ENCODE measurements at places on chromosomes 4 and X. TPM values are rescaled to one million over a fixed set of nuclear protein-coding genes. Genes with fewer than 3 reads are reported as not detected.

DNA sequence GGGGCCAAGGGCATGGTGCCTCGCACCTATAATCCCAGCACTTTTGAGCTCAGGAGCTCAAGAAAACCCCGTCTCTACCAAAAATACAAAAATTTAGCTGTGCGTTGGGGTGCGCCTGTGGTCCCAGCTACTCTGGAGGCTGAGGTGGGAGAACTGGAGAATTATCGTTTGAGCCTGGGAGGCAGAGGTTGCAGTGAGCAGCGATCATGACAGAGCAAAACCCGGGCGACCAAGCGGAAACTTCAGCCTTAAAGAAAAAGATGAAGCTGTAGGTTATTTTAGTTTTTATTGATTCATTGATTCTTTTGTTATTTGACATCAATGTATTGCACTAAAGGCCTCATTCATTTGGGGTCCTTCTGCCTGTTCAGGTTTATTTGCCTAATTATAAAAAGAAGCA is 5.4 kb downstream of the TMPRSS11F start:
- DNase-seq, result no peak

GRCh38 chrX:7225338-7225737 is 77.4 kb upstream of the PUDP start:
- DNase-seq, result no peak

- no peak for DNase-seq
These were observed 118.7 kb downstream of the ZIC3 start for GRCh38 chrX:137684591-137684990.

DNA sequence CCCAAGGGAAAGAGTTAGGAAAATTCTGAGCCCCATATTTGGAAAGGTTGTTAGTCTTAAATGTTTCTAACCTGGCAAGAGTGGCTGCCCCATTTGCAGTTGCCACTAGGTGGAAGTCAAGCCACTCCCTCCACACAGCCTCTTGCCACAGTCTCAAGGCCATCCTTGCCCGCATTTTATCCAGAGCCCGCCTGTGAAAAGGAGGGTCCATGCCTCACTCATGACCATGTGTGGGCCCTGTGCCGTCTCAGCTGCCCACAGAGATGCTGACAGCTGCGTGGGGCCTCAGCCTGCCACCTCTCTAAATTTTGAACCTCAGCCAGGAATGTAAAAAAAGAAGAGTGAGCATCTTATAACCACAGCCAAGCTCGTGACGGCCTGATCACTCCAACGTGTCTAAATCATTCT is 201.5 kb upstream of the FAM241A start:
- no peak for DNase-seq

- no peak for DNase-seq
These were observed 348.2 kb downstream of the FBXW7 start for GRCh38 chr4:152187693-152188092.

NAA11 gene
- not detected for total RNA-seq

DNA sequence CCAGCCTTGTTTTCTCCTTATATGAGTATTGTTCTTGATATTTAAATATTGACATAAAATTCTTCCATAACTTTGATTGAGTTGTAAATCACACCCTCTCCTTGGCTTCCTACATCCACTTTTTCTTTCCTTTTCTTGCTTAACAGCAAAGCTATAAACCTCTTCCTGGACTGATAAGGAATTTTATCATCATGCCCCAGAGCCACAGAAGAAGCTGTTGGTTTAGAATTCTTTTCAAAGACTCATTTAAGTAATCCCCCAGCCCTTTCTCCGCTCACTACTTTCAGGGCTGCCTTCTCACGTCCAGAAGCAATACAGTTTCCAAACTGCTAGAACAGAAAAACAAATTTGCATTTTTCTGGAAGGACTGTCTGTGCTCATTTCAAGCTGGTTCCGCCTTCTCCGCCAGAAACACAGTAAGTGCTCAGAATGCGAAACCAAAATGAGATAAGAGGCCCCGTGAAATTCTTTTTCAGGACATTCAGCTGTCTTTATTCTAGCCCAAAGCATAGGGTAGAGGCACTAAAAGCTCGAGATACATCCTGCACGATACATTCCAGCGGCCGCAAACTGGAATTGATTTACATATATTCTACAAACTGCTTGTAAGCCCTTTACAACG is 849 bp downstream of the MID1 start:
- no peak for DNase-seq

GRCh38 chr4:108834166-108834834 is 71.4 kb upstream of the ETNPPL start:
- DNase-seq, result no peak

DNA sequence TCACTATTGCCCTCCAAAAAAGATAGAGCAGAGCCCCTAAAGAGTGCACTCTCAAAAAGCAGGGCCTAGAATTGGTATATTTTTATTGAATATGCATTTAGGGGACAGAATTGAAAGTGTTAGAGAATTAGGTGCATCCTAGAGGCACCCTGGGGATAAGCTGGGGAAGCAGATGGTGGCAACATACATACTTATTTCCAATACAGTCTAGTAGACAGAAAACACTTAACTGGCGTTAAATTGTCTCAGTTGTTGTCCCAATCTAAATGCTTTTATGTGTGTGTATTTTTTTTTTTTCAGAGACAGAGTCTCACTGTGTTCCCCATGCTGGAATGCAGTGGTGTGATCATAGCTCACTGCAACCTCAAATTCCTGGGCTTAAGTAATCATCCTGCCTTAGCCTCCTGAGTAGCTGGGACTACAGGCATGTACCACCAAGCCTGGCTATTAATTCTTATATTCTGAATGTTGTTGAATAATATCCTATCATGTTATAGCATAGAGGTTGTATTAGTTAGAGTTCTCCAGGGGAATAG is 481.8 kb downstream of the GRXCR1 start:
- no peak for DNase-seq

VAMP7 gene
- total RNA-seq, result 32.5 TPM

- DNase-seq, result no peak
These were observed 144.9 kb downstream of the STIM2 start for GRCh38 chr4:27005501-27005900.

DNA sequence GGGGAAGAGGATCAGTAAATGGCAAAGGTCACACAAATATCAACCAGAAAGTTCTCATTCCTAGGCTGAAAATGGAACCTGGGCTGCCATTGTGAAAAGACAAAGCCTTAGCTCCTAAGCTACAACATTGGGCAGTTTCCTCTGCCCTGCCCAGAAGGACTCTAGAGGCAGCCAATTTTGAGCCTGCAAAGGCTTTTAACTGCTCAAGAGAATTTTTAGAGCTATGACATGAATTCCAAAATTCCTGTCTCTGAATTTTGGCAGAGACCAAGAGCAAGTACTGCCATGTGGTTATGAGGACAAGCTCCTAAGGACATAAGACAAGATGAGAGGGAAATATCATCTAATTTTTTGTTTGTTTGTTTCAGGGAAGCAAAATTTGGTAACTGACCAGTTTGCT is 29.6 kb upstream of the IGFBP7 start:
- no peak for DNase-seq

DNA sequence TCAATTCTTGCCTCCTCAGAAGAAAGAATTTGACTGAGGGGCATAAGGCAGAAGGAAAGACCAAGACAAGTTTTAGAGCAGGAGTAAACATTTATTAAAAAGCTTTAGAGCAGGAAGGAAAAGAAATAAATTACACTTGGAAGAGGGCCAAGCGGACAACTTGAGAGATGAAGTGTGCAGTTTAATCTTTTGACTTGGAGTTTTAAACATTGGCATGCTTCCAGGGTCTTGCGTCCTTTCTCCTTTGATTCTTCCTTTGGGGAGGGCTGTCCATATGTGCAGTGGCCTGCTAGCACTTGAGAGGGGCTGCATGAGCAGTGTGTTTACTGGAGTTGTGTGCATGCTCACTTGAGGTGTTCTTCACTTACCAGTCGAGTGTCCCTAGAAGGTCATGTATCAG is 275.8 kb upstream of the IL1RAPL1 start:
- no peak for DNase-seq

CDS1 gene
- total RNA-seq, result 0.17 TPM

FRG1 gene
- total RNA-seq, result 69.4 TPM

DNA sequence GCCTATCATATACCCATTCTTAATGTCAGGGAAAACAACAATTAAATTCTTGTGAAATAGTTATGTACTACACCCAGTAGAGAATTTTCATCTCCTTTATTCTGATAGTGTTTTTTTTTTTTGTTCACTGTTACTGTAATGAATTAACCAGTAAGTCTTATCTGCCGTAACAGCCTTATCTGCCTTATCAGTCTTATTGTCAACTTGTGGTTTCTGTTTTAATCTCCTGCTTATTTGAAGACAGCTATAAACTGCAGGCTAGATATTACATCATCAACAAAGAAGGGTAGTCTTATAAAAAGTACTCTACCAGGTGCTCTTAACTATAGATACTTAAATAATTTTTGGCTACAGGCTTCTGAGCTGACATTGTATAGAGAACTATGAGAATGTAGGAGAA is 79.5 kb downstream of the MAGEB5 start:
- DNase-seq, result no peak

GRCh38 chr4:19416146-19416545 is 835.6 kb upstream of the SLIT2 start:
- DNase-seq, result no peak

DNA sequence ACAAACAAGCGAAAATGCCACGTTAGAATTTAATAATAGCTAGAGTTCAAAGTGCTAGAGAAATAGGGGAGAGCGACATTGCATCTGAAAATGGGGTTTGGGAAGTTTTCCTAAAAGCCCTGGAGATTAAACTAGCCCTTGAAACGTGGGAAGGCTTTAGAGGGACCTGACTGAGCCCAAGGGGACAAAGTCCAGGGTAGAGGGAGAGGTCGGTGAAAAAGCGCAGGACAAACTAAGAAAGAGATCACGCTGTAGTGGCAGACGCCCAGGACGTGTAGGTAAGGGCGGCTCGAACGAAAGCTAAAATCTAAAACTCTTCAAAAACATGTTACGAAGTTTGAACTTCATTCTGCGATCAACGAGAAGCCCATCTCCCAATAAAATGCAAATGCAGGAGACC is 1.1 kb upstream of the ATP11C start:
- DNase-seq, result no peak

DNA sequence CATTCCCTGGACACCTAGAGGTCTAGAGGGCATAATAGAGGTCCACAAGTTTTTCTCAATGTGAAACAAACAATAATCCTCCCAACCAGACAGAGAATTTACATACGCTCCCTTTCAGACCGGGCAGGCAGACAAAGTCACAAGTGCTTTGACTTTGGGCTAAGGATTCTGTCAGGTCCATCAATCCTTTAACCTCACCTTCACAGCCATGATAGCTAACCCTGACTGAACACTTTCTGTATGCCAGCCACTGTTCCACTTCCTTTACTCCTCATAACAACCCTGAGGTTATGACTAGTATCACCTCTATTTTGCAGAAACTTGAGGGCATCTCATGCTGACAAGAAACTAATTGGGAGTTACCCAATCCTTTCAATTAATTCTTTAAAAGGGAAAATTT is 118.8 kb upstream of the AFF2 start:
- DNase-seq, result no peak

- peak; percentile 48 for DNase-seq
These were observed 55.9 kb downstream of the FGFBP1 start for GRCh38 chr4:15882675-15883086.

DNA sequence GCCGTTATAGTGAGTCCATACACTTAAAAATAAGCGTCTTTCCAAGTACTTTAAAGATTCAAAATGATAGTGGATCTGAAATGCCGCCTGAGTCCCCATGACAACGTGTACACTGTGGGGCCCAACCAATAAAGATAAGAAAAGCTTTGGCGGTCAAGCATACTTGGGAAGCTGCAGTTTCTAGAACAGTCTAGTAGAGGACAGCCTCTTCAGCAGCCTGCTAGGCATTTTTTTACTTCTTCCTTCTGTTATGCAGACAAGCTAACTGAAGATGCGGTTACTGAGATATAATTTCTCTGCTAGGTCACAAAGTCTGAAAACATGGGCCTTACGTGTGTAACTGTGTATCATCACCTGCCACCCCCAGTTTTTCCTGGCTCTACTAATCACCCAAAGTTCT is 402 bp upstream of the UPRT start:
- DNase-seq, result no peak

- no peak for DNase-seq
These were observed 93.6 kb upstream of the CPEB2 start for GRCh38 chr4:14908635-14909034.

- no peak for DNase-seq
These were observed 93.2 kb upstream of the AP1S2 start for GRCh38 chrX:15947648-15948317.

PIN4 gene
- 7.5 TPM for total RNA-seq

DNA sequence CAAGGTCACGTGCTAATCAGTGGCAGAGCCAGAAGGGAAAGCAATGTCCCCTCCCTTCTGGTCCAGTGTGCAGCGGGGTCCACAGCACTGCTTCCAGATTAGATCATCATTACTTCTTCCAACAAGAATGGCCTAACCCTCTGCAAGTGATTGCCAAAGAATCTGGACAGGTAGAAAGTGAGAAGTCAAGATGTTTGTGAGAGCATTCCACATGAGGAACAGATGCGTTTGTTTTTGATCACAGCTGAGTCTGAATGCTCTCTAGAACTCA is 147.7 kb downstream of the SHROOM3 start:
- DNase-seq, result no peak

- DNase-seq, result no peak
These were observed 12.1 kb downstream of the CXCL8 start for GRCh38 chr4:73752424-73752823.

GRCh38 chrX:20374900-20375438 is 108.3 kb upstream of the RPS6KA3 start:
- DNase-seq, result no peak

GRCh38 chrX:98380106-98380505 is 1496.4 kb downstream of the RPA4 start:
- DNase-seq, result no peak

GRCh38 chr4:40182001-40182400 is 14.8 kb upstream of the RHOH start:
- no peak for DNase-seq

USP17L24 gene
- not detected for total RNA-seq

- DNase-seq, result no peak
These were observed 18.9 kb downstream of the SORBS2 start for GRCh38 chr4:185793116-185793485.

DNA sequence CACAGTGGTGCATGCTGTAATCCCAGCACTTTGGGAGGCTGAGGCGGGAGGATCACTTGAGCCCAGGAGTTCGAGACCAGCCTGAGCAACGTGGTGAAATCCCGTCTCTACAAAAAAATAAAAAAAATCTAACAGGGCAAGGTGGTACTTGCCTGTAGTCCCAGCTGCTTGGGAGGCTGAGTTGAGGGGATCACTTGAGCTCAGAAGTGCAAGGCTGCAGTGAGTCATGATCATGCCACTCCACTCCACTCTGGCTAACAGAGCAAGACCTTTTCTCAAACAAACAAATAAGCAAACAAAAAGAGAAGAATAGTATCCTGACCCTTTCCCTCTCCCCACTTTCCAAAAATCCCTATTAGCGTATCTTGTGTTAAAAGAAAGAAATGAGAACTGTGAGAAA is 52.7 kb downstream of the NPY1R start:
- no peak for DNase-seq

ARSJ gene
- total RNA-seq, result not detected

GRCh38 chr4:185625503-185625902 is 90.2 kb upstream of the PDLIM3 start:
- DNase-seq, result no peak

DNA sequence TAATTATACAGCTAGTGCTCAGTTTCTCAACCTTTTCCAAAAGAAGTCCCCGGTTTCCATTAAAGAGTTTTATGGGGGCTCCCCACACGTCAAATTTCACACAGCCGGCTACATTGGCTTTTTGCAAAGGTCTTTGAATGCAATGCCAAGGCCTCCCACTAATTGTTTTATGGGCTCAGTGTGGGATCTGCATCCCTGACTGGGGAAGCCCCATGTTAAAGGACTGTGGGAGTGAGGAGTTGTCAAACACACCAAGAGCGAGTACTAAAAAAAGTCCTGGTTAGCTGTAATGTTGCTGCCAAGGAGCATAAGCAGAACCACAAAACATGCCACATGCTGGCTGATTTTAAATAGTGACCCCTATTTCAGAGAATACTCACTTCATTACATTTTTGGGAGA is 162.6 kb downstream of the BMPR1B start:
- DNase-seq, result no peak
